ENCODE measurements at places on chromosomes 16 and 17. TPM values are rescaled to one million over a fixed set of nuclear protein-coding genes. Genes with fewer than 3 reads are reported as not detected.

Gene RUNDC3A
- 1.8 TPM for polyA plus RNA-seq

Gene HBM
- 1.8 TPM for polyA plus RNA-seq

Gene ALDH3A2
- polyA plus RNA-seq: 118 TPM

- DNase-seq: no peak
Observed at GRCh38 chr16:13944816-13945215, 24.9 kb downstream of the ERCC4 start.

Gene IRX3
- polyA plus RNA-seq: 20.1 TPM

DNA sequence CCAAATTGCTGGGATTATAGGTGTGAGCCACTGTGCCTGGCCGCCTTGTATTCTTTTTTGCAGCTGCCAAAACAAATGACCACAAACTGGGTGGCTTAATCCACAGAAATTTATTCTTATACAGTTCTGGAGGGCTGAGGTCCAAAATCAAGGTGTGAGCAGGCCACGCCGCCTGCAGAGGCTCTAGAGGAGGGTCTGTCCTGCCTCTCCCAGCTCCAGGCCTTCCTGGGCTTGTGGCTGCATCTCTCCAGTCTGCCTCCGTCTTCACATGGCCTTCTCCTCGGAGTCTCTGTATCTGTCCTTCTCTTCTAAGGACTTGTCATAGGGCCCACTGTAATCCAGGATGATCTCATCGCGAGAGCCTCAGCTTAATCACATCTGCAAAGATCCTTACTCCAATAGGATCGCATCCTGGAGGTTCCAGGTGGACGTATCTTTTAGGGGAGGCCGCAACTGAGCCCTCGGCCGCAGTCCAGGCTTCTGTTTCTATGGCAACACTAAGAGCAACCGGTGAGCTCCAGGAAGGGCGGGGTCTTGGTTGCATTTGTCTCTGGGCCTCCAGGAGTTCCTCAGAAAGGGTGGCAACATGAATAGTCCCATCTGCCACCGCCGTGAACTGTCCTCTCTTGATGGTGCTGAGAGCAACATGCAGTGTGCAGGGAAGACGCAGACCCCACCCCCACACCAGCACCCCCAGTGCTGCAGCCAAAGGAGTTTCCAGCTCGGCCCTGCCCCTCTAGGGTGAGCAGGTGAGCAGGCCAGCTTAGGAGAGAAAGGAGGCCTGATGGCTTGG, 29.5 kb upstream of the CREBBP start:
- no peak for DNase-seq

Gene NXPH3
- polyA plus RNA-seq: 0.76 TPM

- peak; percentile 11 for DNase-seq
Observed at GRCh38 chr17:28041844-28042656, 427 bp upstream of the NLK start.

- DNase-seq: peak; percentile 79
Observed at GRCh38 chr16:57045694-57046381, 46.5 kb upstream of the CPNE2 start.

- no peak for DNase-seq
Observed at GRCh38 chr16:62135911-62136310, 99.7 kb upstream of the CDH8 start.

Gene KRT40
- not detected for polyA plus RNA-seq

GRCh38 chr17:28855336-28855679, 492 bp downstream of the ERAL1 start:
- no peak for DNase-seq

Gene CCL8
- 0.15 TPM for polyA plus RNA-seq

GRCh38 chr16:11280616-11281522, at the start of gene PRM1:
TSS of gene PRM1 (minus strand) at chr16:11281330. CDS start at chr16:11281238, 92 bp downstream.
- no peak for DNase-seq

DNA sequence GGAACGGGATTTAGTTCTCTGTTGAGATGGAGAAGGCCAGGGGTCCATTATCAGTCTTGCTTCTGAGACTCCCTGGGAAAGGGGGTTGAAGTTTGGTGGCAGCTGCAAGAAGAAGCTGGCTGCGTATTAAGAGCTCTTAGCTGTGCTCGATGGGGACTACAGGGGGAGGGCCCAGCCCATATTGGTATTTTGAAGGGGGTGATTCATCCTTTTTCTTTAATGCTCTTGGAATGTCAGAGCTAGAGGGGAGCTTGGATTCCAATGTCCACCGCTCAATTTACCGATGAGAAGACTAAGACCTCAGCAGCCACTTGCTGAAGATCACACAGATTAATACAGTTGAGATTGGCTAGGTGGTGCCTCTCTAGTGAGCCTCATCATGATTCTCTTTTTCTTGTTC, 5.0 kb downstream of the NOG start:
- DNase-seq: no peak

- peak; percentile 58 for DNase-seq
Observed at GRCh38 chr17:76585649-76586593, at the start of gene ST6GALNAC2. TSS of gene ST6GALNAC2 (minus strand) at chr17:76585860. CDS start at chr17:76585808, 52 bp downstream.

GRCh38 chr16:84062734-84063640, 20.4 kb upstream of the SLC38A8 start:
- peak; percentile 52 for DNase-seq

DNA sequence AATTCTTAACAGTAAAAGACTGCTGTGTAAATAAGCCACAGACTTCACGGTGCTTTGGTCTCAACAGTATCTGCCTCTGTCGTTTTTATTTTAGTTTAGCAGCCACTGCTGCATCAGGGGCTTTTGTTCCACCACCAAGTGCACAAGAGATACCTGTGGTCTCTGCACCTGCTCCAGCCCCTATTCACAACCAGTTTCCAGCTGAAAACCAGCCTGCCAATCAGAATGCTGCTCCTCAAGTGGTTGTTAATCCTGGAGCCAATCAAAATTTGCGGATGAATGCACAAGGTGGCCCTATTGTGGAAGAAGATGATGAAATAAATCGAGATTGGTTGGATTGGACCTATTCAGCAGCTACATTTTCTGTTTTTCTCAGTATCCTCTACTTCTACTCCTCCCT, 7.9 kb downstream of the HERPUD1 start:
- DNase-seq: no peak

DNA sequence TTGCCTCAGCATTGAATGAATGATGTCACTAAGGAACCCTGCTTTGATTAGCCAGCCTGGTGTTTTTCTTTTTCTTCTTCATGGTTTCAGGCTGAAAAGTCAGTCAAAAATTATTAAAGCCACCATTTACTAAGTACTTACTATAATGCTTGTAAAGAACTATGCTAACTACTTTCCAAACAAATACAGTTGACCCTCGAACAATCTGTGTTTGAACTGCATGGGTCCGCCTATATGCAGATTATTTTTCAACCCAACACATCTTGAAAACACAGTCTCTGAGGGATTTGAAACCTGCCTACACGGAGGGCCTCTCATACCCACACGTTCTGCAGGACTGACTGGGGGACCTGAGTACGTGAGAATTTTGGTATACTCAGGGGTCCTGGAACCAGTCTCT, 136.3 kb downstream of the PARN start:
- DNase-seq: no peak

Gene GGT6
- 6.3 TPM for polyA plus RNA-seq

Gene MT4
- not detected for polyA plus RNA-seq

GRCh38 chr16:54936201-54936978, 5.7 kb downstream of the IRX5 start:
- peak; percentile 43 for DNase-seq

DNA sequence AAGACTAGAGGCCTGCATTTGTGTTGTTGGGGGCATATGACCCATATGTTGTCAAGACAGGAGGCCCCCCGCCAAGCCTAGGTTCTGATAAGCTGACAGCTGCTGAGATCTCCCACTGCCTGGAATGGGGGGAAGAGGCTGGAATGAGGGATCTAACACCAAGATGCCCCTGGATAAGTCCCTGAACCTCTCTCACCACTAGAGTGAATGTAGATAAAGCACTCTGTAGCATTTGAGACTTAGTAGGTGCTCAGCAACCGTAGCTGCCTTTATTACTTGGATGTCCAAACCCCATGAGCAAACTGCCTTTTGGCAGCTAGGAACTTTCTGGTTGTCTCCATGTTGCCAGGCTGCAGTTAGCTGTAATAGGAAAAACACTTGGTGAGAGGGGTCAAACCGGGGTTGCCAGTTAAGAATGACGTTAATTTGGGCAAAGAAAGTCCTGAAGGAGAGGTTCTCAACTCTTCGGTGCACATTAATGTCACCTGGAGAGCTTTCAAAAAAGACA, 4.4 kb upstream of the RASL10B start:
- no peak for DNase-seq

DNA sequence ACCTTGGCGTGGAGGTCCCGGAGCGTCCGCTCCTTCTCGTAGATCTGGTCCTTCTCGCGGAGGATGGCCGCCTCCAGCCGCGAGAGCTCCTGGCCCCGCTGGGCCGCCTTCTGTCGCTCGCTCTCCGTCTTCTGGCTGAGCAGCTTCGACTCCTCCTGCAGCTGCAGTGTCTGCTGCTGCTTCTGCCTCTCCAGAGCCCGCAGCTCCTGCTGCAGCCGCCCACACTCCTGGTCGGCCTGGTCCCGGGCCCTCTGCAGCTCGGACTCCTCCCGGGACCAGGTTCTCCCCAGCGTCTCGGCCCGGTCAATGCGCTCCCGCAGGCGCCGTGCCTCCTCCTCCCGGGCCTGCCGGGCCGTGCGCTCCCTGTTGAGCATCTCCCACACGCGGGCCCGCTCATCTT, 7.6 kb downstream of the CDK3 start:
- DNase-seq: no peak

GRCh38 chr16:88853325-88853941, 3.3 kb downstream of the GALNS start:
- no peak for DNase-seq

- DNase-seq: no peak
Observed at GRCh38 chr17:76438906-76439305, 14.0 kb downstream of the UBE2O start.

GRCh38 chr16:55955424-55955823, 80.3 kb upstream of the CES5A start:
- no peak for DNase-seq

Gene FBXL19
- polyA plus RNA-seq: 16.9 TPM

Gene CMTM2
- polyA plus RNA-seq: 0.75 TPM

Gene SLC13A2
- 15.2 TPM for polyA plus RNA-seq

Gene HES7
- not detected for polyA plus RNA-seq

DNA sequence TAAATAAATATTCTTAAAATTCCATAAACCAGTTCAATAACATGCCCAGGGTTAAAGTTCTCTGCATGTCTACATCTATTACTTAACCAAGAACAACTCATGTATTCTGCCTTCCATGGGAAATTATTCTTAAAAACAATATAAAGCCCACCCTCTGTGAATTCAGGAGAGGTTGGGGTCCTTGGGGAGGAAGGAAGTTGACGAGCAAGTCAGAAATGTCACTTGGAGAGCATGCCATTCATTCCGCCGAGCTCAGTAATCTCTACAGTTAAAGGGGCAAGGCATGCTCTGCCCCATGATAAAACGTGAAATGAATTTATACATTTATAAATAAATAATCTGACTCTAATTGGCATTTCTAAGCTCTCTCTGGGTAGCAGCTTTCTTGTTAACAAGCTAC, 405.1 kb downstream of the TOX3 start:
- no peak for DNase-seq

Gene ODAD4
- 8.7 TPM for polyA plus RNA-seq

- DNase-seq: no peak
Observed at GRCh38 chr16:57184887-57185445, 873 bp downstream of the PSME3IP1 start.

DNA sequence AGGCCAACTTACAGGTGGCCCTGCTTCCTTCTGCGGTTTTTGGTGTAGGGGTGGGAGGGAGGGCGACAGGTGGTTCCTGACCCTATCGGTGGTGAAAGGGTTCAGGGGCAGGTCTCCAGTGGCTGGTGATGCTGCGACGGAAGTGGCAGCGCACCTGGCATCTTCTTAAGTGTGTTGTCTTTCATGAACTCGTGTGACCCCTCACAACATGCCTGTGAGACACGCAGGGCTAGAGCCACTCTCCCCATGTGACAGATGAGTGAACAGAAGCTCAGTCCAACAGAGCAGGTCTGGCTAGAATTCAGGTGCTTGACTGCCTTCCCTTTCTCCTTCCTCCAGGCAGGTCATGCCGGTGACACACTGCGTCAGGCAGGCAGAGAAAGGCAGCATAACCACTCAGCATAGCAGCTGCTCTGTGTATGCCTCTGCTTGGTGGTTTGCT, 8.0 kb downstream of the TNFAIP1 start:
- no peak for DNase-seq

DNA sequence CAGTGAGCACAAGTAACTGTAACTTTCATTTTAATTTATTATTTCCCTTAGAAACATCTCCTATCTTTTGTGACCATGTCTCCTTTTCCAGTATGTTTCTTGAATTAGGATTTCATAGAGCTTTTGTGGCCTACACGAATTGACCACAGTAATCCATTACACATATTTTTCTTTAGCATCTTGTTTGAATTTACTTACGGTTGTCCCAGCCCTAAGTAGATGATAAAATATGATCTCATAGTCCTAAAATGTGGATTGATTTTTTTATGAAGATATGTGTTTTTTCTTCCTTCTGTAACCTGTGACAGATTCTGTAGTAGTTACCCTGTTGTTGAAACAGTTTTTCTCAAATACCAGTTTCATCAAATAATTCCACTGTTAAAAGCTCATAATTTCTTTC, 61.5 kb downstream of the NF1 start:
- DNase-seq: no peak

Gene CBX2
- polyA plus RNA-seq: 22.9 TPM

Gene TM4SF5
- polyA plus RNA-seq: 1.1 TPM

- DNase-seq: no peak
Observed at GRCh38 chr17:83053739-83054451, 25.5 kb upstream of the METRNL start.

GRCh38 chr16:88208112-88208511, 174.6 kb upstream of the ZNF469 start:
- DNase-seq: no peak

DNA sequence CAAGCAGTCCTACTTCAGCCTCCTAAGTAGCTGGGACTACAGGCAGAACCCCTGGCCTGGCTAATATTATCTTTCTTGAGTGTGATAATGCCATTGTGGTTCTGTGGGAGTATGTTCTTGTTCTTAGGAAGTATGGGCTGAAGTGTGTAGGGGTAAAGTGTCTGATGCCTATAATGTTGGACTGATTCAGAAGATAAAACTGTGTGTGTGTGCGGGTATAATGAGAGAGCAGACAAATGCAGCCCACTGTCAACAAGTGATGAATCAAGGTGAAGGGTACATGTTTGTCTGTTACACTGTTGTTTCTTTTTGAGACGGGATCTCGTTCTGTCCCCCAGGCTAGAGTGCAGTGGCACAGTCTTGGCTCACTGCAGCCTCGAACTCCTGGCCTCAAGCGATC, 127.5 kb downstream of the CLEC16A start:
- DNase-seq: no peak

Gene SRCAP
- 37.1 TPM for polyA plus RNA-seq

- no peak for DNase-seq
Observed at GRCh38 chr16:69348222-69348621, 3.4 kb downstream of the TMED6 start.

DNA sequence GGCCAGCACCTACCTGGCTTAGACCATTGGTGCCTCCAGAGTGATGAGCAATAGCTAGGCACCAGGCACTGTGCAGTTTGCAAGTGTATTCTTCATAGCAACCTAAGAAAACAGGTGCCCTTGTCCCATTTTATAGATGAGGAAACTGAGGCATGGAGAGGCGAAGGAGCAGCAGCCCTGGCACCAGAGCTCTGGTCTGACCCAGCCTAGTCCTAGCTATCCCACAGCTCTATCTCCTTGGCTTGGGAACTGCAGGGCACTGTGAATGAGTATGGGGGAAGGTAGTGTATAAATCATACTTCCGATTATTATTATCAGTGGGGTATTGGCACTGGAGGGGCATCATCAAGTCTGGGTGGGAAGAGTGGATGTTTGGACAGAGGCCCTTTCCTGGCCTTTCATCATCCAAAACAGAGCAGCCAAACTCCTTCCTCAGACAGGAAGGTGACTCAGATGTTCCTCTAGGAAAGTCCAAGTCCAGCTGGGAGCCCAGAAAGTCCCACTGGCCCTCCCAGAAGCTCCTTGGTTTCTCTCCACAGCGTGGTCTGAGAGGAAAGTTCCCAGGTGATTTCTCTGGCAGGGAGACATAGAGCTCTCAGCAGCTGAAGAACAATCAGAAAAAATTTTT, 32.0 kb upstream of the PLLP start:
- no peak for DNase-seq
